Right ventricle myocardium inferior (tissue), 1 donor: ENCODE measurements at places on chromosomes 4 and X. TPM values are rescaled to one million over a fixed set of nuclear protein-coding genes. Genes with fewer than 3 reads are reported as not detected.

DNA sequence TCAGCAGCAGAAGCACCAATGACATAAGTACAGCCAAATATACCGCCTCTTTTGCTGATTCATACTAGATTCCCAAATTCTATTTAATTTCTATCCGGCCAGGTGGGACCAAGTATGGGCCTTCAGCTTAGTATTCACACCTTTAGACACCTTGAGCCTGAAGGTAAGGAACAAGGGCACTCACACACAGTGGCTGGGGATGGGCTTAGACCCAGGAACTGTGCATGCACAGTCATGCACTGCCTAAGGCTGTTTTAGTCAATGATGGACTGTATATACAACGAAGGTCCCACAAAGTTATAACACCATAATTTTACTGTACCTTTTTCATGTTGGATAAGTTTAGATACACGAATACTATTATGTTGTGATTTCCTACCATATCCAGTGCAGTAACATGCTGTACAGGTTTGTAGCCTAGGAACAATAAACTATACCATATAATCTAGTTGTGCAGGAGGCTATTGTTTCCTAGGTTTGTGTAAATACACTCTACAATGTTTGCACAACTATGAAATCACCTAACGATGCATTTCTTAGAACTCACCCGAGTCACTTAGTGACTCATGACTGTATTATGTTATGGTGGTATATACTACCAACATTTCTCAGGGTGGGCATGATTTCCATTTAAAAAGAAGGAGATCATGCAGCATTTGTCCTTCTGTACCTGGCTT is 9.7 kb upstream of the CLNK start:
- DNase-seq = no peak

DNA sequence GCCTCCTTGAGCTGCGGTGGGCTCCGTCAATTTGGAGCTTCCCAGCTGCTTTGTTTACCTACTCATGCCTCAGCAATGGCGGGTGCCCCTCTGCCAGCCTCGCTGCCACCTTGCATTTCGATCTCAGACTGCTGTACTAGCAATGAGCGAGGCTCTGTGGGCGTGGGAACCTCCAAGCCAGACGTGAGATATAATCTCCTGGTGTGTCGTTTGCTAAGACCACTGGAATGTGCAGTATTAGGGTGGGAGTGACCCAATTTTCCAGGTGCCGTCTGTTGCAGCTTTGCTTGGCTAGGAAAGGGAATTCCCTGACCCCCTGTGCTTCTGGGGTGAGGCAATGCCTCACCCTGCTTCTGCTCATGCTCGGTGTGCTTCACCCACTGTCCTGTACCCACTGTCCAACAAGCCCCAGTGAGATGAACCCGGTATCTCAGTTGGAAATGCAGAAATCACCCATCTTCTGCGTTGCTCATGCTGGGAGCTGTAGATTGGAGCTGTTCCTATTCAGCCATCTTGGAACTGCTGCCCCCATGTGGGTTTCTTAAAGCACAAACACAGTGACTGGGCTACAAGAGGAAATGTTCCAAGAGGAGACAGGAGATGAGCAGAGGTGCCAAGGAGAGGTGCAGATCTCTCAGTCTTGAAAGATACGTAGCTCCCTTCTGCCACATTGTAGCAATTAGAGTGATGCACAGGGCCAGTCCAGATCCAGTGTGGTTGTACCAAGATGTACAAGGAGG is 193.0 kb upstream of the IGFBP7 start:
- DNase-seq = no peak

DNA sequence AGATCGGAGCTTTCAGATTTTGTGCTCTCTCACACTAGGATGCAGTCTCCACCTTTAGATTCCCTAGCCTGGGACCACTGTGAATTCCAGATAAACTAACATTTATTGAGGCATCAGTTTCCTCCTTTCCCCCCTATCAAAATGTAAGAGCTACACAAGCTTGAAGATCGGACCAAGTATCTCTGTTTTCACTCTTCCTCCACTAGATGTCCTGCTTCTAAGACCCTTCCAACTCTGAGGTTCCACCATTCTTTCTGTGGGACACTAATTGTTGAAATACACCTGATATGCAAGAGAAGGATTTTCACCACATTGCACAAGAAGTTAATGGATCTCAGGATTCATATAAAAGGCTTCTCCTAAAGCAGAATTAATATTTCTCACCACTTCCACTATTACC is 43.0 kb upstream of the PHOX2B start:
- DNase-seq = no peak

GRCh38 chr4:52948057-52948423 is 85.9 kb downstream of the RASL11B start:
- DNase-seq = no peak

DNA sequence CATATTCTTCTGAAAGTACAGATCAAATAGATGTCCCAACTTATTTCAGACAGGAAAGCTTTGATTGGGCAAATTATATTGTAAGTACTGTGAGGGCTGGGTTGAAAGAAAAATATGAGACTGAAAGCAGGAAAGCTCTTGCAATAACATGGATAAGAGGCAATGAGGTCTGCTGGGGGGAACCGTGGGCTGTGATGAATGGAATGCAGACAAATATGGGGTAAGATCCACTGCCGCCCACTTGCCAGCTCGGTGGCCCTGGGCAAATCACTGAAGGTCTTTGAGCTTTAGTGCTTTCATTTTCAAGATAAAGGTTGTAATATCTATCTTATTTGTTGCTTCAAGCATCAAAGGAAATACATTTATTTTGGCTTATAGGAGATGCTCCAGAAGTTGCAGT is 51.0 kb downstream of the AGA start:
- no peak for DNase-seq

DNA sequence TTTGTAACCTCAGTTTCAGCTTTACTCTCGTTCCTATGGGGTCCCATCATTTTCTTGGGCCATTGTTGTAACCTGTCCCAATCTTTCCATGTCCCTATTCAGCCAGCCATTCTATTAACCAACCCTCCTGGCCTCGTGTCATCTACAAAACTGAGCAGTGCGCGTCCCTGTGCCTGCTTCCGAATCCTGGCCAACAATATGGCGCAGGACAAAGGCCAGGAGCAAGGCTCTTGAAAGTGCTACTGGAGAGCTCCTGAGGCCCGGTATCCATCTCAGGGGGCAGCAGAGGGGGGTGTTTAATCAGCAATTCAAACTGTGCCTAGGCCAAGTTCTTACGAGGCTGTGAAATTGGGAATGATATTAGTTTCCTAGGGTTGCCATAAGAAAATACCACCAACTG is 41.2 kb upstream of the APLN start:
- DNase-seq = no peak

DNA sequence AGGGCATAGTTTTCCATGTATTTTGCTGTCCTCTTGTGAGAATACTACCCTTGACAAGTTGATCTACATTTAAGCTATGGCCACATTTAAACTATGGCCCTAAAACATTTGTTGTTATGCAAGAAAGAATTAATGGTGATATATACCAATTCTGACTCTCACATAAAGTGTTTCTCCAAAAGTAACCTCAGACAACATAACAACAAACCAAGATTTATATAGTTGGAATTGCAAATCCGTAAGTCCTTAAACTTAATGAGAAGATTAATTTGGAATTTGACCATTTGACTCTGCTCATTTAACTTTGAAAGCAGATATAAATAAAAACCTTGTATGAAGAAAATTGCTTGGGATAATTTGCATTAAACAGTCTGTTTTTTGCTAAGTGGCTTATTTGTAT is 38.9 kb downstream of the RUFY3 start:
- no peak for DNase-seq

- DNase-seq = no peak
These were observed 7.9 kb downstream of the PGRMC2 start for GRCh38 chr4:128279624-128280225.

- no peak for DNase-seq
These were observed 70.6 kb downstream of the ARFIP1 start for GRCh38 chr4:152850377-152850776.

GRCh38 chr4:55928846-55929245 is 19.9 kb upstream of the CEP135 start:
- no peak for DNase-seq

DNA sequence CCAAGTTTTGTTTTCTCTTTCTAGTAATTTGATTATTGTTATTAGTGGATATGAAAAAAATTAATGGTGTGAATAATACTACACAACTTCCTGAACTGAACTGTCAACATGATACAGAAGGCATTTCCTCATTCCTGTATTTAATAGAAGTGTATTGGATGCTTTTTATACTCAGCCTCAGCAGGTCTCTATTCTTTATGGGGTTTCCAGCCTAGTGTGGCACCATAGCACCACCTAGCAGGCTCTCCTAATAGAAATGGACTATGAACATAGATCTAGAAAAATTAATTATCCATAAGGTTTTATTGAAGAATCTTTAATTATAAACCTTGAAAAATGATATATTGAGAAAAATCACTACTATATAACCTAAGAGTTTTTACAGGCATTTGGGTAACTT is 52.4 kb downstream of the GLRB start:
- DNase-seq = no peak

DNA sequence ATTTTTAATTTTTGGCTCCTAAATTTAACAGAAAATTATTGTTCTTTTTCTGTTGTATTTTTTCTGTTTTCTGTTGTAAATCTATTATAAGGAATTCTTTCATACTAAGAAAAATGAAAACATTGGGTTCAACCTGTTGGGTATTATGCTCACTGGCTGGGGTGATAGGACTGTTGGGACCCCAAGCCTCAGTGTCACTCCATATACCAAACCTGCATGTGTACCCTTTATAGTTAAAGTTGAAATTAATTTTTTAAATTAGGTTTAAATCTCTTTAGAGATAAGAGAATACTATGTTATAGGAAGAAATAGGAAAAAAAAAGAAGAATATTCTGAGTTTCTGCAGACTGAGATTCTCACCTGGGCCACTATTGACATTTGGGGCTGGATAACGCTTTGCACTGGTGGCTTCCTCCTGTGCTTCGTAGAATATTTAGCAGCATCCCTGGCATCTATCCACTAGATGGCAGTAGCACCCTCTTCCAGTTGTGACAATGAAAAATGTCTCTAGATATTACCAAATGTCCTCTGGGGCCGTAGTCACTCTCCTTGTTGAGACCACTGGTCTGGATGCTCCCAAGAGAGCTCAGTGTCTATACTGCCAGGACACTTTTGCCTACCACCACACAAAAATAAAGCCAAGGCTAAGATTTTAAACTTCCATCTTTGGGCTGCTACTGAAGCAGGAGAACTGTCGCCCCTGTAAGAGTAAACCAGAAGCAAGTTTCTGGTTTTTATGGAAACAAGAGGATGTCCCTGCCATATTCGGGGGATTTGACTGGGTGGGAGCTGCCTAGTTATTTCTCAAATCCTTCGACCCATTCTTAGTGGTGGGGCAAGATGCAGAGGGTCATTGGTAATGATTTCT is 22.4 kb upstream of the CLTRN start:
- DNase-seq = no peak

The RNF128 gene
- 0.22 TPM for total RNA-seq

The UNC5C gene
- 2.1 TPM for total RNA-seq

The FAM200B gene
- 25.2 TPM for total RNA-seq

The CT45A10 gene
- not detected for total RNA-seq

The RIPPLY1 gene
- not detected for total RNA-seq

The PSAPL1 gene
- not detected for total RNA-seq

The RNF113A gene
- total RNA-seq = 8.1 TPM

The IRS4 gene
- not detected for total RNA-seq
